Stimulated activated CD8-positive, alpha-beta memory T cell treated with anti-CD3 and anti-CD28 coated beads, Interleukin-4, amount 100 ng/mL, for 1 hour (primary cell): ENCODE measurements at places on chromosomes 6 and 20.

GRCh38 chr6:42095094-42095493 lies 44.8 kb downstream of the TAF8 start:
- DNase-seq: no peak

GRCh38 chr6:160391419-160392116 lies 43.4 kb downstream of the SLC22A3 start:
- no peak for DNase-seq

- DNase-seq: no peak
Measured at GRCh38 chr20:47099825-47100441, 205.3 kb downstream of the EYA2 start.

DNA sequence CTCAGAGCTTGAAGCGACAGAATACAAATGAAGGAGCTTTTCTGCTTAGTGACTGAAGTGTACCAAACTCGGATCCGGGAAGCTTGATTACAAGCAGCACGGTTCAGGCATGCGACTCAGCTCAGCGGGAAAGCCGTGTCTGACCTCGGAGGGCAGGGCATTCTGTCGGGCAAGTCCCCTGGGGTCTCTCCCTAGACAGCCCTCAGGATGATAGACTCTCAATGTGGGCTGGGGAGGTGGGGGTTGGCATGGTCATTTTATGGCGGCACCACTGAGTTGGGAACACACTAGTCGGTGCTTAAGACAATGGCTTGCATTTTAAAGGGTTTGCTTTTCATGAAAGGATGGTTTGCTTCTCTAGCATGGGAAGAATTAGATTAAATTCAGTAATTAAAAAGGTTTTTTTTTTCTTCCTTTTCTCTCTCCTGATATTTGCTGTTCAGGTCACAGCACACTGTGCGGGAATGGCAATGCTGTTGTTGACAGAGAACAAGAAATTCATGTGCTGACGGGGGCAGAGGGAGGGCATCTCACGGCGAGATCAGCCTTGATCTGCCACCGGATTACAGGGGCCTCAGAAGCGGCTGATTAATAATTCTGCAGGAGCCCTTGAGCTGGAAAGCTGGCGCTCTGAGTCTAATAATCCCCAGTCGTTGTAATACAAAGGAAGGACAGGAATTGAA lies 80.7 kb upstream of the TRAF3IP2 start:
- DNase-seq: no peak

GRCh38 chr6:5084781-5085647 lies at the start of gene PPP1R3G:
PPP1R3G (plus strand) TSS chr6:5085341; CDS start chr6:5085486, 145 bp downstream.
- DNase-seq: no peak

GRCh38 chr6:107355659-107356058 lies 103.7 kb downstream of the PDSS2 start:
- no peak for DNase-seq

DNA sequence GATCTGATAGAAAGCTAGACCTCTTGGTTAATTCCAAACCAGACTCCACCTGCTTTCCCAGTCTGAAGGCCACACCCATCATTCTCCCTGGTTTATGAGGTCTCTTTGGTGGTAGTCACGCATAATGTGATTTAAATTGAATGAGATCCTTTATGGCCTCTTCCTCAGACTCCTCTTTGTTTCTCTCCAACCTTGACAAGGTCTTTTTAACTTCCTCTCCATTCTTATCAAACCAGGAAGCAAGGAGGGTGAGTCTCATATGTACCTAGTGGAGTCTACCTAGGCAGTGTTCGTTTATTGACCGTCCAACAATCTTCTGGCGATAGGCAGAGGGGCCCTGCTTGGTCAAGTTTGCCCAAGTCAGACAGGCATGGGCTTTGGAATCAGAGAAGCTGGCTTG lies 184.2 kb upstream of the LAMP5 start:
- no peak for DNase-seq

- no peak for DNase-seq
Measured at GRCh38 chr20:46551522-46552381, 1.3 kb upstream of the OCSTAMP start.

DNA sequence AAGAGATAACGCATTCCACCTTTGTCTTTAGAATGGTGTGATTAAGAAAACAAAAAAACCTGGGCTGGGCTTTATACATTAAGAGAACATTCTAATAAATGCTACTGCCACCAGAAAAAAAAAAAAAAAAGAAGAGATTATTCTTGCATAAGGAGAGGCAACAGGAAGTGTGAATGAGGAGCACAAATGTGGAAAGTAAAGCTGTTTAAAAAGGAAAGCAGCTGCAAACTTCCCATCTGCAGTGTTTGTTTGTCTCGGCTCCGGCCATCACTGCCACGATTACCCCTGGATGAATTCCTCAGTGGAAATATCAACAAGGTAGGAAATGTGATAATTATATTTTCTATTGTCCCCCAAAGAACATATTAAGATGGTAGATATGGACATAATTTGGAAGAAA lies 223.9 kb downstream of the PHF3 start:
- DNase-seq: no peak

- no peak for DNase-seq
Measured at GRCh38 chr6:170152124-170152926, 138.6 kb downstream of the DLL1 start.

DNA sequence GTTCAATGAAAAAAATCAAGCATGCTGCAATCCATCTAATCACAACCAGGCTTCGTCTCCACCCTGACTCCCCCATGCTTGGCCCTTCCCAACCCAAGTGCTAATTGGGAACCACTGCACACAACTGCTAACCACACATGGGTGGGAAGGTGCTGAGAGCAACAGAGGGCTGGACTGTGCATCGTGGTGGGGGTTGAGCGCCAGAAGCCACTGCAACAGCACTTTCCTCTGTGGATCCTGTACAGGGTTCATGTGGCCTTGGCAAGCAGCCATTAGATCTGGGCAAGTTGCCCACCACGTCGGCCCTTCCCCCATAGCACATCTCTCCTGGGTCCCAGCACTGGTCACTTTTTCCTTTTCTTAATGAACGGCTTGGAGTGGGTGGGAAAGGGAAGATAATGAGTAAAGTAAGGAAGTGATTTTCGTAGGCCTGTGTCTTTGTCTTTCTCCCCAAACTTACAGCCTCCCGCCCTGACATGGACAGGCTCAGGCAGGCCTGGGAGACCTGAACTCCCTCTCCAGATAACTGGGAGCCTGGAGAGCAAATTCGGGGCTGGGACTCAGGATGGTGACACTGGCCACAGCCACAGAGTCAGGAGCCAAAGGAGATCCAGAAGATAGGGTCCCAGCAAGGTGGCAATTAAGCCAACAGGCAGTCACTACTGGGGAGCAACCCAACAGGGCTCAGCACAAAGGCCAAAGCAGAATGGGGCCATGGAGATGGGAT lies 34.4 kb upstream of the MRPS10 start:
- no peak for DNase-seq

DNA sequence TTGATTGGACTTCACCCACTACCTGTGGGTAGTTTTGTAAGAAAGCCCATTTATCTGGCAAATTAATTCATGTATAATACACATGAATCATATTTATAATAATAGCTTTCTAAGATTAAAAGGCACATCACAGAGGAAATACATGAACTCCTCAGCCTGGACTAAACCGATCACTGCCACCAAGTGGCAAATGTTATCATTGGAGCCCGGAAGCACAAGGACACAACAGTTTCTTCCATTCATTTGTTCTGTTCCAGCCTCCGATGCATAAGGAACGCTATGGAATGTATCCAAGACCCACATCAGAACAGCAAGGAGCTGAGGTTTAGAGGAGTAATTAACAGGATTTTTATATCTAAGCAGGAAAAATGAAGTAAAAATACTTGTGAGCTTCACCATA lies 13.9 kb upstream of the IPCEF1 start:
- no peak for DNase-seq

GRCh38 chr6:498795-499231 lies 107.3 kb downstream of the IRF4 start:
- no peak for DNase-seq

DNA sequence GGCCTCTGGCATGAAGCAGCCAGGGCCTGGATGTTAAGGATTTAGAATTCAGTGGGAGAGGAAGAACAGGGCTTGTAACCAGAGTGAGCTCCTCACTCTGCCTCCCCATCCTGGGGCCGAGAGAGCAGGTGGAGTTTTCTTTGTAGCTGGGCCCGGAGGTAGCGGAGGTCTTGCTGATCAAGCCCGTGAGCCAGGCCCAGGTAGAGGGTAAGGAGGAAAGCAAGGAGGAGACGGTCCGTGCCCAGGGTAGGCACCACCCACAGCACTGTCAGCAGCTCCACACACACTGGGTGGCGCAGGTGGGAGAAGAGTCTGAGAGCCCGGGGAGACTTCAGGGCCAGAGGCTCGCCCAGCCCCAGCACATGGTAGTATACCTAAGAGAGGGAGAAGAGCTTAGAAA lies 2.1 kb upstream of the PPP1R18 start:
- DNase-seq: no peak

GRCh38 chr6:27553123-27553904 lies 80.4 kb upstream of the ZNF184 start:
- no peak for DNase-seq

DNA sequence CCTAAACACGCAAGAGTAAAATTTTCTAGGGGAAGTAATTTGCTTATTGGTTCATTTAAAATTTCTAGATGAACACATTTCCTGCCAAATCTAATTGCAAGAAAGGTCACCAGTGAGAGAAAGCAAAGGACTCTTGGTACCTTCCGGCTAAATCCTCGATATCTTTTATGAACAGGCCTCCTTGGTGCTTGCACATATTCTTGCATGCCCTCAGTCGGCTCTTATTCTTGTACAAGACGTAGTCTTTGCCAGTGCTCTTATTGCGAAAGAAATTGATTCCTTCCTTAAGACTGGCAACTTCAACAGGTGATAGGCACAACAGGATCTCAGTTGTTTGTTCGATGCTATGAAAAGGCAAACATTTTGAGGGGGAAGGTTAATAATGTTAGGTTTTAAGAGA lies 141.7 kb upstream of the CARMIL1 start:
- no peak for DNase-seq

DNA sequence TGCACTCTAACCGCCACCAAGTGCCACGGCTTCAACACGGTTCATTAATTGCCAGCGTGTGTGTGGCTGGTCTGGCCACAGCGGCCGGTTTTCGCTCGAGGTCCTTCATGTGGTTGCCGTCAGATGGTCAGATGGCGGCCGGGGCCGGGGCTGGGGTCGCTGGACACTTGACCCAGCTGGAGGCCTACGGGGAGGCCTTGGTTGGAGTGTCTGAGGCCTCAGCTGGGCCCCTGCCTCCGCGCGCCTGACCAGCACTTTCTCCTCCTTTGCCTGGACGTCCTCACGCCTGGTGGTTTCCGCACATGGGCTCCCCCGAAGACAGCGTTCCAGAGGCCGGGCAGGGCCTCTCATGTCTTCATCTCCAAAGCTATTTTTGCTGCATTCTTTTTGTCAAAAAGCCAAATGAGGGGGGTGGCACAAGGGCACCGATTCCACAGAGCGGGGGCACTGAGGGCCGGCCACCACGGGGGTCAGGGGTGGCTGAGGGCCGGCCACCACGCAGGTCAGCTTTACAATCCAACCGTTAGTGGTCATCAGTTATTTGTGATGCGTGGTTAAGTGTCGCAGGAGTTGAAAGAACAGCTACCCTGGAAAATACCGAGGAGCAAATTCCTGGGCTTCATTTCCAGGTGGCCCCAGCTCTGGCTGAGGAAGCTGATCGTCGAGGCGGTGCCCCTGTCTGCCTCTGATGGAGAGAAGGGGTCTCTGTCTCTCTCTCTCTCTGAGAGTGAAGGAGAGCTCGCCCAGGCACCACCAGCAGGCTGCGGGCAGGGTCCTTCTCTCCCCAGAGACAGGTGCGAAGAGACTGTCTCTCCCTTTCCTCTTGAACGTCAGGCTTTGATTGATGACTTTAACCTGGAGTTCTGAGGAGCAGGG lies 50.5 kb upstream of the FRMD1 start:
- no peak for DNase-seq

GRCh38 chr20:64106981-64107735 lies at the start of gene NPBWR2:
NPBWR2 (minus strand) TSS chr20:64107565; CDS start chr20:64106831, 734 bp downstream.
- DNase-seq: no peak

GRCh38 chr6:26347699-26348098 lies 17.3 kb upstream of the BTN3A2 start:
- no peak for DNase-seq

DNA sequence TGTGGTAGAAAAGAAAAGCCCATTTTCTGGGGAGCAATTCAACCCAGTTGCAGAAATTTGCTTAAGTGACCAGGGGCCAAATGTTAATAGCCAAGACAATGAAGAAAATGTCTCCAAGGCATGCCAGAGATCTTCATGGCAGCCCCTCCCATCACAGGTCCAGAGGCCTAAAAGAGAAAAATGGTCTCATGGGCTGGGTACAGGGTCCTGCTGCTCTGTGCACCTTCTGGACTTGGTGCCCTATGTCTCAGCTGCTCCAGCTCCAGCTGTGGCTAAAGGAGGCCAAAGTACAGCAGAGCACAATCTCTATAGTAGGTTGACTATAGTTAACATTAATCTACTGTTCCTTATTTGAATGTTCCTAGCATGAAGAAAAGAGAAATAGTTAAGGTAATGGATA lies 44.7 kb downstream of the FRK start:
- no peak for DNase-seq

DNA sequence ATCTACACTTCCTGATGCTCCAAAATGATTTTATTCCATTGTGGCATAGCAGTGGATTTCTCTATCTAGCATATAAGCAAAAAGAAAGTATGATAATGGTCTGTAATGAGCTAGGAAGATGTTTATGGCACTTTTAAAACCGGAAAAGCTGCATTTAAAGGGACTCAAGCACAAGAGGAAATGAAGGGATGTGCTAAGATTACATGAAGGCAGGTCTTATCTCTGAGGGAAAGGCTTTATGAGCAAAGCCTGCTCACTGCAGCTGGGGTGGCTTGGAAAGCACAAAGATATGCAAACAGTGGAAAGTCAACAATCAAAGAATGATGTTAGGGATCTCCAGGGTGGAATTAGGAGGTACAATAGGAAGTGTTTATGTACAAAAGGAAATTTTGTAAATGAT lies 138.2 kb downstream of the TENT5A start:
- no peak for DNase-seq

GRCh38 chr6:45877970-45878590 lies 137.6 kb downstream of the CLIC5 start:
- no peak for DNase-seq

- DNase-seq: no peak
Measured at GRCh38 chr6:163408352-163408991, 6.0 kb upstream of the QKI start.

DNA sequence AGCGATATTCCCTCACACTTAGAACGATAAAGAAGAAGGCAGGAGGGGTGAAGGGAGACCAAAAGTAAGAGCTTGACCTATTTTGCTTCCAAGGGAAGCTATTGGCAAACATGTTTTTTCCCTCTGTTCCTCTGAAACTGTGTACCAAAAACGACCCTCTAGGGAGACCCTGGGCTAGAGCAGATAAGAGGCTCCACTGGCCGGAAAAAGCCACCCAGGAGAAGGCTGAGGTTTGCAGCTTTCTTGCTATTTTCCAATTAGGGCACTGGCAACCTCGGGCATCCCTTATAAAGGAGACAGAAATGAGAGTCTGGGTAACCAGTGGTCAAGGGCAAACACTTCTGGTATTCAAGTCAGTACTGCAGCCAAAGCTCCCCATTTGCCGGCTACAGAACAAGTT lies 168.0 kb downstream of the KIF16B start:
- DNase-seq: no peak

DNA sequence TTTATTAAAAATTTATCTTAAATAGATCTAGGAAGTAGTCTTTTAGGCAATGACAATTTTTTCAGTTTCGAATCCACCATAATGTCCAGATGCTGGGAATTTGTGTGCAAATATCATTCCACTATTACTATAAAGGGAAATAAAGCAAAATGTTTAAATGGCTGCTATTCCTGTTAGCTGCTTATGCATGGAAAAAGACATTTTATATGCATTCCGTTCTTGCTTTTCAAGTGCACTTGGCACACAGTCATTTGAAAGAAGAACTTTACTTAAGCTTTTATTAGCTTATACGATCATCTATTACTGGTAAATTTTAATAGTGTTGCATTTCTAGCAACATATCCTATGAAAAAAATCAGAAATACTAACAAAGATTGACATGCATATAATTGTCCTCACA lies 42.0 kb downstream of the PRL start:
- DNase-seq: no peak
